ENCODE measurements at places on chromosomes 1 and 21. TPM values are rescaled to one million over a fixed set of nuclear protein-coding genes. Genes with fewer than 3 reads are reported as not detected.

Gene CD53
- total RNA-seq: 0.29 TPM

Gene SYNC
- 129 TPM for total RNA-seq

Gene CR1
- under 0.01 TPM for total RNA-seq

Gene SAMSN1
- total RNA-seq: under 0.01 TPM

Gene CYYR1
- under 0.01 TPM for total RNA-seq

Gene LAMC2
- total RNA-seq: 3.3 TPM

DNA sequence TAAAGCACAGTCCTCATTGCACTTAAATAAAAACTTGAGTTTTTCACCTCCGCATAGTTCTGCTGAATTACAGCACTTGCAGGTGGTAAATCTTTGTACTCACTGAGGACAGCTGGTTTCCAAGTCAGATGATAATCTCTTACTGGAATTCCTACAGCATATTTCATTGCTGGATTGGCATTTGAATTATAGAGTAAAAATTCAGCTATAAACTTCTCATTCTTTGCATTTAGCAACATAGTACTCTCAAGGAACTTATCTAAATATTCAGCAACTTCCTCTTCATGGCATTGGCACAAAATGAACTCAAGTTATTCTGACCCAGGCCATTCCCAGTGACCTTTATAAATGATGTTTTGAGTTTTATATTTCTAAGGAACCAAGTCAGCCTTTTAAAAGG, 23.4 kb downstream of the GORAB start:
- H3K4me1 ChIP-seq: peaks cover 9% of the 10 kb centered on the region
- H3K4me3 ChIP-seq: no peak overlapping the region
- no peak overlapping the region for H3K27ac ChIP-seq
- peaks cover 26% of the 10 kb centered on the region for H3K36me3 ChIP-seq
- DNase-seq: no peak
- no peaks in the 10 kb centered on the region for H3K27me3 ChIP-seq

GRCh38 chr1:224565186-224565585, 50.9 kb upstream of the CNIH3 start:
- H3K27ac ChIP-seq: peak overlapping the region; percentile 81
- no peaks in the 10 kb centered on the region for H3K27me3 ChIP-seq
- peak; percentile 84 for DNase-seq
- no peaks in the 10 kb centered on the region for H3K36me3 ChIP-seq

DNA sequence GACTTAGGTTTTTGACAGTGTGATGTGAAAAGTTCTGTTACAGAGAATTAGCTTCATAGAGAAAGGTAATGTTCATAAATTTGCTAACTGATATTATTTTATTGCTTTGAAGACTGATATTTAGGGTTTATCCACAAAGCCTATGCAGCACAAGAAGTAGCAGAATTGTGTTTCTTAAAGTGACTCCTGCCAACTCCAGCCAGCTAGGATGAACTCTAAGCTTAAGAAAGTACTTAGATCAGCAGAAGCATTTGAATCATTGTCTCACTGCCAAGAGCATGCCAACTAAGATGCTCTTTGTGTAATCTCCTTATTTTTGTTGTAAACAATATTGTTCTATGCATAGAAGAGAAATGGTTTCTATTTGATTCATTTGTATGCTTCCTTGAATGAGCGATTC, 589.4 kb upstream of the ADGRL4 start:
- no peaks in the 10 kb centered on the region for H3K27me3 ChIP-seq
- H3K36me3 ChIP-seq: no peaks in the 10 kb centered on the region
- no peak overlapping the region for H3K27ac ChIP-seq
- H3K4me1 ChIP-seq: no peaks in the 10 kb centered on the region
- DNase-seq: no peak

DNA sequence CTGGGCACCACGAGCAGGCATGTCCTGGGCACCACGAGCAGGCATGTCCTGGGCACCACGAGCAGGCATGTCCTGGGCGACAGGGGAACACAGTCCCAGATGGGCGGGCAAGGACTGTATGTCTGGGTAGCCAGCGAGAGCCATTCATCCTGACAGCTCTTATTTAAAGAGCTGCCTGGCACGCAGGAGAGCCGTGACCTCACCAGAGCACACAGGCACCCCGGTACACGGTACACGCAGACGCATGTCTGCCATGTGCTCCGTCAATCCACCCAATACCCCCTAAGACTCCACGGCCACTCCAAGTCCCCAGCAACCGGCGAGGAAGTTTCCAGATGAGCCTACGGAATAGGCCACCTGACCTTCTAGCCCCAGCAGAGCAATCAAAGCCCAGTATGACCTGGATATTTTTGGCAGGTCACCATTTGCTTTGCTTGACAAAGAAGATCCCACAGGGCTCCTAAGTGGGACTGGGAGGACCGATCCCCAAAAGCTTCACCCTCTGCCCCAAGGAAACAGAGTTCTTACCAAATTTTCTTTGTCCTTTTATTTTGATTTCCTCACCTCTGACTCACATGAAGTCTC, 51.7 kb downstream of the CASZ1 start:
- H3K36me3 ChIP-seq: no peaks in the 10 kb centered on the region
- H3K27ac ChIP-seq: no peak overlapping the region
- no peak for DNase-seq
- H3K4me3 ChIP-seq: no peak overlapping the region
- peaks cover 30% of the 10 kb centered on the region for H3K27me3 ChIP-seq
- H3K4me1 ChIP-seq: no peaks in the 10 kb centered on the region

DNA sequence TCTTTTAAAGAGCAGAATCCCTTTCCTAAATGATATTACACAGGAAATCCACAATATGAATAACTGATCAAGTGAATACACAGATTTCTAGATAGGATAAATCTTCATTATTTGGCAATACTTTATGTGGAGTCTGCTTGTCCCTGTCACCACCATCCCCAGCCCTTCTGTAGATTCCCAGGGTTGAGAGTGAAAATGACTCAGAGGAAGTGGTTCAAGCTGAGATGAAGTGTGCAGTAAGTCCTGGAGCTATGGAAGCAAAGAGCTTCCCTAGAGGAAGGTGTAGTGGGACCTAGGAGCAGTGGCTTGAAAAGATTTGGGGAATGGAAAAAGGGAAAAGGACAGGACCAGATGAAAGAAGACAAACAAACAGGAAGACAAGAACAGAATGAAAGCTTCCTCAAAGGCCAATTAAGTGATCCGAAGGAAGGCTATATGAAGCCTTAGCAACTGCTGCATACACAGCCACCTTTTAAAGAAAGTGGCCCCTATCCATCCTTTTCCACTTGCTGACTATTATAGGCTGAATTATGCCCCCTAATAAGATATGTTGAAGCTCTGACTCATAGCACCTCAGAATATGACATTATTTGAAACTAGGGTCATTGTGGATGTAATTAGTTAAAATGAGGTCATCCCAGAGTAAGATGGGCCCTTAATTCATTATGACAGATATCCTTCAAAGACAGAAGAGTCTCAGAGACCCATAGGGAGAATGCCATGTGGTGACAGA, 96.5 kb upstream of the CAMK1G start:
- H3K27ac ChIP-seq: no peak overlapping the region
- H3K36me3 ChIP-seq: no peaks in the 10 kb centered on the region
- H3K4me1 ChIP-seq: peaks cover 5% of the 10 kb centered on the region
- DNase-seq: no peak
- no peak overlapping the region for H3K4me3 ChIP-seq

DNA sequence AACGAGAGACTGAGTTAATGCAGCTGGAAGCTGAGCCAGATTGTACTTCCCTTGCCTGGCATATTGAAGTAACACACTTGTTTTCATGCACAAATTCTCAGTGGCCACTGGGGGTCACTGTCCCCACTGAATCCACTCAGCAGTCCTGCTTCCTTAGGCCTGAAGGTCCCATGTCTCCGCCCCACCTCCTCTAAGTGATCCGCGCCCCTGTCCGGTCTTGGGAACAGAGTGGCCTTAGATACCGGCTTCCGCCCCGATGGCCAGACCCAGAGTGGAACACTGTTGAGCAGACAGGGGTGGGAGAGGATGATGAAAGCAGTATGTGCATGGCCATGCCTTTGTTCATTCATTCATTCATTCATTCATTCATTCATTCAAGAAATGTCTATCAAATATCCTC, 34.8 kb downstream of the CHAF1B start:
- H3K4me3 ChIP-seq: no peak overlapping the region
- peak; percentile 97 for DNase-seq
- peaks cover 3% of the 10 kb centered on the region for H3K36me3 ChIP-seq
- H3K27ac ChIP-seq: peak overlapping the region; percentile 43
- peaks cover 8% of the 10 kb centered on the region for H3K4me1 ChIP-seq
- H3K27me3 ChIP-seq: no peaks in the 10 kb centered on the region

DNA sequence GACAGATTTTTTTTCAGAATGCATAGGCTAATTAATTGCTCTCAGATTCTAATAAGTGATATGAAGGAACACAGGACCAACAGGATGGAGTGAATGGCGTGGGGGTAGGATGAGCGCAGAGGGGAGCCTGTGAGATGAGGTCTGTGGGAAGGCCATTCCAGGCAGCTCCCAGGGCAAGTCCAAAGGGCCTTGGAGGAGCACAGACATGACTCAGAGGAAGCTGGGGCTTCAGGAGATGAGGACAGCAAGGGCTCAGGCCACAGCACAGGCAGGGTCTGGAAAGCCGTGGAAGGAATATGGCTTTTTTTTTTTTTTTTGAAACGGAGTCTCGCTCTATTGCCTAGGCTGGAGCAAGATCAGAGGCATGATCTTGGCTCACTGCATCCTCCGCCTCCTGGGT, 35.1 kb downstream of the FMN2 start:
- H3K27ac ChIP-seq: no peak overlapping the region
- H3K4me3 ChIP-seq: no peak overlapping the region
- H3K4me1 ChIP-seq: peaks cover 13% of the 10 kb centered on the region
- H3K27me3 ChIP-seq: no peaks in the 10 kb centered on the region

DNA sequence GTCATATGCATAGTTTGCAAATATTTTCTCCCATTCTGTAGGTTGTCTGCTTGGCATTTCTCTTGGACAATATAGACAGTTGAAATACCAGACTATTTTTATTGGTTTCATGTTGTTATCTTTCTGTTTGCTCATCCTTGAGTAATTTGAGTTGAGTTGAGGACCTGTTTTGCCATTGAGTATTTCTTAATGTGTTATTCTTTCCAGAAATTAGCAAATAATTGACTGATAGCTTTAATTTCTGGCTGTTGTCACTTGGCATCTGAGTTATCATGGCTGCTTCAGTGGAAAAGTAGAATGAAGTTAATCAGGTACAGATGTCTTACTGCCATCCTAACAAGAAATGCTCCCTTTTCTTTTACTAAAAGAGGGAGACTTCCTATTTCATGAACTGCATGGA, 264.8 kb upstream of the DUSP10 start:
- no peak overlapping the region for H3K4me3 ChIP-seq
- DNase-seq: no peak
- no peak overlapping the region for H3K27ac ChIP-seq

GRCh38 chr1:47361380-47361779, 27.8 kb downstream of the CMPK1 start:
- no peak overlapping the region for H3K27ac ChIP-seq
- H3K4me1 ChIP-seq: no peaks in the 10 kb centered on the region
- no peaks in the 10 kb centered on the region for H3K27me3 ChIP-seq
- H3K4me3 ChIP-seq: no peak overlapping the region
- DNase-seq: no peak

GRCh38 chr21:25425156-25425555, 182.1 kb downstream of the MRPL39 start:
- H3K36me3 ChIP-seq: no peaks in the 10 kb centered on the region
- no peak for DNase-seq
- no peak overlapping the region for H3K4me3 ChIP-seq
- no peaks in the 10 kb centered on the region for H3K4me1 ChIP-seq

GRCh38 chr1:191427593-191427992, 730.7 kb upstream of the RGS18 start:
- H3K4me3 ChIP-seq: no peak overlapping the region
- H3K4me1 ChIP-seq: no peaks in the 10 kb centered on the region
- no peak overlapping the region for H3K27ac ChIP-seq
- no peaks in the 10 kb centered on the region for H3K36me3 ChIP-seq
- DNase-seq: no peak
- H3K27me3 ChIP-seq: no peaks in the 10 kb centered on the region

- no peak overlapping the region for H3K4me3 ChIP-seq
- DNase-seq: no peak
- peaks cover 8% of the 10 kb centered on the region for H3K4me1 ChIP-seq
- H3K36me3 ChIP-seq: no peaks in the 10 kb centered on the region
Measured at GRCh38 chr1:34784751-34785221, 3.8 kb downstream of the GJB3 start.

DNA sequence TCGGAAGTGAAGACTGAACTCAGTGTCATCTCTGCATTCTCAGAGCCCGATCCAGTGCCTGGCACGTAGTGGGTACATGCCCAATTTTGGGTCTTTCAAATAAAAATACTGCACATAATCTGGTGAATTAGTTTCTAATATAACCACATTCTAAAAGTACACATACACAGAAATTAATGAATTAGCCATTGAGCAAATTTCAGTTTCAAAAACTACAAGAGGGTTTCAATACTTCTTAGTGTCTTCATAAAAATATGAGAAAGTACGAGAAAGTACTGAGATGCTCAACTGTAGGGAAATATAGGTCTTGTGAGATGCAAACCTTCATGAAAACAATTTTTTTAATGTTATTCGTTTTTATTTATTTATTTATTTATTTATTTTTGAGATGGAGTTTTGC, 86.9 kb downstream of the SMYD2 start:
- H3K4me3 ChIP-seq: no peak overlapping the region
- DNase-seq: no peak
- H3K4me1 ChIP-seq: peaks cover 38% of the 10 kb centered on the region
- no peak overlapping the region for H3K27ac ChIP-seq

GRCh38 chr1:116910379-116911187, 867 bp downstream of the PTGFRN start:
- no peaks in the 10 kb centered on the region for H3K4me1 ChIP-seq
- peak overlapping the region; percentile 63 for H3K4me3 ChIP-seq
- peaks cover 14% of the 10 kb centered on the region for H3K27me3 ChIP-seq
- H3K36me3 ChIP-seq: no peaks in the 10 kb centered on the region
- peak; percentile 77 for DNase-seq
- no peak overlapping the region for H3K27ac ChIP-seq

- H3K27ac ChIP-seq: no peak overlapping the region
- DNase-seq: no peak
- no peak overlapping the region for H3K4me3 ChIP-seq
- H3K4me1 ChIP-seq: no peaks in the 10 kb centered on the region
- H3K27me3 ChIP-seq: no peaks in the 10 kb centered on the region
- H3K36me3 ChIP-seq: no peaks in the 10 kb centered on the region
Measured at GRCh38 chr1:228944935-228945371, 209.7 kb downstream of the RHOU start.

DNA sequence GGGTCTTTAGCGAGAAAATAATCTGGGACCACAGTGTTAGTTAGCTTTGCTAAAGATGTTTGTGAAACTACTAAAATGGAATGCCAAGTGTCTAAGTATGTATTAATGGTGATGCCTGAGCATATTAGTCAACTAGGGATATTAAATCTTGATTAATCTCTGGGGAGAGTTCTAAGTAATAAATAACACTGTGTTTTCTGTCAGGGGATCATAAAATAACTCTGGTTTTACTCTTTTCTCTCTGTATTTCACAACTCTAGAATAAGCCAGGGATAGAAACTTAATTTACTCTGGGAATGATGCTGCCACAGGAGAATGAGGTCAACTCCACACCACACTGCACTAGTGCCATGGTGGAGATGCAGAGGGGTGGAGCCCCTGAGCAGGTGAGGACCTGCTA, 399.2 kb downstream of the PTBP2 start:
- no peak overlapping the region for H3K27ac ChIP-seq
- no peak for DNase-seq
- H3K36me3 ChIP-seq: no peaks in the 10 kb centered on the region
- H3K27me3 ChIP-seq: no peaks in the 10 kb centered on the region

- no peak overlapping the region for H3K27ac ChIP-seq
- H3K4me1 ChIP-seq: peaks cover 19% of the 10 kb centered on the region
- no peak for DNase-seq
- no peaks in the 10 kb centered on the region for H3K27me3 ChIP-seq
- H3K4me3 ChIP-seq: no peak overlapping the region
Measured at GRCh38 chr1:212232090-212232489, 53.1 kb upstream of the PPP2R5A start.

Data from osteoblast (primary cell).